ENCODE measurements at places on chromosomes 4 and X.

- peak; percentile 34 for DNase-seq
Observed at GRCh38 chrX:151896734-151897474, 15.8 kb upstream of the MAGEA4 start.

DNA sequence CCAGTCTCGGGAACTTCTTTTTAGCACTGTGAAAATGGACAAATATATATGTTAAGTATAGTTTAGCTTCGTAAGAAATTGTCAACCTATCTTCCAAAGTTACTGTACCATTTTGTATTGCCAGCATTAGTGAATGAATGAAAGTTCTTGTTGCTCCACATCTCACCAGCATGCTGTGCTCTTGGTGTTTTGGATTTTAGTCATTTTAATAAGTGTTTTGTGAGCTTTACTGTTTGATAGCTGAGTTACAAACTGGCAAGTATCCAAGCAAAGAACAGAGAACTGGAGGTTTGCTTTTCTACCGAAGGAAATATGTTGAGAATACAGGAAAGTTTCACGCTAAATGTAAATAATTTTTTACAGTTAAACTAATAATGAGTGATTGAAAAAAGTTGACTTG, 33.0 kb downstream of the SNCA start:
- no peak for DNase-seq

GRCh38 chrX:149607699-149608098, 12.6 kb upstream of the HSFX2 start:
- no peak for DNase-seq

GRCh38 chr4:155666344-155667221, at the start of gene GUCY1A1:
Gene GUCY1A1 (plus strand): TSS chr4:155666848. CDS start chr4:155696868, 30,020 bp downstream.
- no peak for DNase-seq

DNA sequence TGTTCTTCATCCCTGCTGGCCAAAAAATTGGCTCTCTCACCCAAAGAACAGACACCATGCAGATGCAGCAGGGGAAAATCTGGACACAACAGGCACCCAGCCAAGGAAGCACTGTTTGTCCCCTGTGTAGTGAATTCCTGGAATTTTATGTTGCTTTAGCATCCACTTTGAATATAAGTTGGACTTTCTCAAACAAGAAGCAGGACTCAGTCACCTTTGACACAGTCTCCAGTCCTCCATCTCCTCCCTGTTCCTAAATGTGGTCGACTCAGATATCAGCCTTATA, 11.8 kb downstream of the ZNF182 start:
- no peak for DNase-seq

DNA sequence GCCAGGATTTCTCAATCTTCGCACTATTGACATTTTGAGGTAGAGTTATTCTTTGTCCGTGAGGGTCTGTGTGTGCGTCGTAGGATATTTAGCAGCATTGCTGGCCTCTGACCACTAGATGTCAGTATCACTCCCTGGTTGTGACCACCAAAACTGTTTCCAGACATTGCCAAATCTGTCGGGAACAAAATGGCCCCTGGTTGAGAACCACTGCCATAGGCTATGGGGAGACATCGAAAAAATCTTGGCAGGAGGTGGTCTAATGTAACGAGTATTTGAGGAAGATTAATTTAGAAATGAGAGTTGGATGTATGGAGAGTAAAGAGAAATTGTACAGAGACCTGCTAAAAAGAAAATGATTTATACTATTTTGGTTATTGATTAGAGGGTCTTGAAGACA, 108.4 kb downstream of the DOCK11 start:
- peak; percentile 67 for DNase-seq

GRCh38 chr4:4599481-4600275, 57.8 kb upstream of the STX18 start:
- DNase-seq, result no peak

- DNase-seq, result no peak
Observed at GRCh38 chr4:76886848-76887441, 11.0 kb downstream of the SOWAHB start.

DNA sequence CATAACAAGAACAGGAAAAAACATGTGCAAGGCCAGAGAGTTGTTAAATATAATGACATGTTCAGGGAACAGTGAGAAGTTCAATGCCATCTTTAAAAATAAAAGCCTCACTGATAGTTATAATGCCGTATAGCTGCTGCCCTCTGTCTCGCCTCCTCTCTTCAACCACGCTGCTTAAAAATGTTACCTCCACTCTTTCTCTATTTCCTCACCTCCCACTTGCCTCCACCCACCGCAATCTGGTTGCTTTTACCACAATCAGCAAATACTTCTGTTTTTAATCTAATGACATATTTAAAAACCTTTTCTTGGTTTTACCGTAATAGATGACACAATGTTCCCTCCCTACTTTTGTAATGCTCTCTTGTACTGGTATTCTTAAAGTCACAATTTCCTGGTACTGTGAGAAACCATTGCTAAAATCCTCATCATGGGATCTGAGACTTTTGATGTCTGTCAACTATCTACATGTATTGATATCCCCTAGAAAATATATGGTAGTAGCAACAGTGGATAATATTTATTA, 66.0 kb downstream of the GABRA2 start:
- DNase-seq, result no peak

DNA sequence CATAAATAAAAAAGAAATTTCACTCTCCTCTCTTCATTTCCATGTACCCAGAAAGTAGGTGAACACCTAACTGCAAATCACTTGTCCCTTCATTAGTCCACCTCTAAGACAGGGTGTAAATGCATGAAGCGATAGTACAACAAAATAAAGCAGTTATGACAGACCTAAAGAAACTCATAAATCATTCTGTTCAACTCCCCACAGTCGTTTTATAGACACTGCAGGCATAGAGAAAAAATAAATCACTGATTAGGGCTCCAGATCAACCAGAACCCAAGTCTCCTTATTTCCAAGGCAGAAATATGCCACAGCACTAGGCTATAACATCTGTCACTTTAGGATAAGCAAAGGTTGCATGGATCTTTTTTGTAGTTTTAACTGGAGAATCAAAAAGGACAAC, 3.0 kb downstream of the RASGEF1B start:
- DNase-seq, result no peak

Data from iris pigment epithelial cell (primary cell).